SIG-M5 (cell line): ENCODE measurements at places on chromosomes 13 and 19.

GRCh38 chr13:114157869-114158495 lies 21.1 kb upstream of the CFAP97D2 start:
- DNase-seq = no peak

- no peak for DNase-seq
Observed at GRCh38 chr19:27671876-27672275, 1541.1 kb downstream of the UQCRFS1 start.

DNA sequence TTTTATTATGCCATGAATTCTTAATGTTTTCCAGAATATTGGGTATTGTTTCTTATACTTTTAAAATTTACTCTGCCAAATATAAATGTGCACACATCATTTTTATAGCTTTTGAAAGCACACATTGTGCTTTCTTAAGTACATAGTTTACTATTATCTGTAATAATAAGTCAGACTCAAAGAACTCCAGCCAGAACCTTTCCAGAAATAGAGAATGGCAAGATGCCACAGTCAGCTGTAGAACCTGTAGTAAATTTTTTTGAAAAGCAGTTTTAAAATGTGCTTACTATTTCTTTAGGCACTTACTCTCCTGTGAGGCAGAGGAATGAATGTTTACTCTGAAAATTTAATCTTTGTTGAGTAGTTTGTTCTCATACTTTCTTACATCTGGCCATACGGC lies 1287.1 kb downstream of the PCDH9 start:
- no peak for DNase-seq

- DNase-seq = no peak
Observed at GRCh38 chr13:96898212-96898611, 96.1 kb downstream of the OXGR1 start.
